RWPE1 (cell line): ENCODE measurements at places on chromosomes 12 and 14.

- peak; percentile 5 for DNase-seq
These were observed 706 bp upstream of the DIO2 start for GRCh38 chr14:80212023-80212397.

GRCh38 chr12:47774663-47775062 is 1.6 kb downstream of the SLC48A1 start:
- no peak for DNase-seq

DNA sequence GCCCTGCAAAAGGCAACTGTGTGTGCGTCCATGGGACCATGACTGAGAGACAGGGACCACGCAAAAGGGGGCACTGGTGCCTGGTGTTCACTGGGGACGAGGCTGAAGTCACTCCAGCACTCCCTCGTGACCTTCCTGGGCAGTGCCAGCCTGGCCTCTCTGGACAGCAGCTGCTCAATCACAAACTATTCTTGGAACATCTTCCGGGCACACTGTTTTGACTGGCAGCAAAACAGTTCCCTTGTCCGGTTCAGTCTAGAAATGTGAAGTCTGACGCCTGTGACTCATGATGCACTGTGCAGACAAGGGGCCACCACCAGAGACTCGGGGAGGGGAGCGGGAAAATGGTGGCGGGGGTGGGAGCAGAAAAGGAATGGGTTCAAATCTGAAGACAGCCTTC is 20.8 kb downstream of the SNRNP35 start:
- DNase-seq = peak; percentile 24

- no peak for DNase-seq
These were observed 34.0 kb upstream of the HECTD1 start for GRCh38 chr14:31241450-31242114.

- DNase-seq = no peak
These were observed 71.1 kb downstream of the USP15 start for GRCh38 chr12:62331306-62331705.

- DNase-seq = no peak
These were observed 268.9 kb upstream of the ATP2B1 start for GRCh38 chr12:89977405-89978085.

- peak; percentile 18 for DNase-seq
These were observed 23.9 kb downstream of the GPR68 start for GRCh38 chr14:91220581-91221000.

- no peak for DNase-seq
These were observed 42.9 kb upstream of the AP4S1 start for GRCh38 chr14:30982533-30982932.

- DNase-seq = peak; percentile 26
These were observed 136.1 kb downstream of the ANO2 start for GRCh38 chr12:5808981-5809380.

DNA sequence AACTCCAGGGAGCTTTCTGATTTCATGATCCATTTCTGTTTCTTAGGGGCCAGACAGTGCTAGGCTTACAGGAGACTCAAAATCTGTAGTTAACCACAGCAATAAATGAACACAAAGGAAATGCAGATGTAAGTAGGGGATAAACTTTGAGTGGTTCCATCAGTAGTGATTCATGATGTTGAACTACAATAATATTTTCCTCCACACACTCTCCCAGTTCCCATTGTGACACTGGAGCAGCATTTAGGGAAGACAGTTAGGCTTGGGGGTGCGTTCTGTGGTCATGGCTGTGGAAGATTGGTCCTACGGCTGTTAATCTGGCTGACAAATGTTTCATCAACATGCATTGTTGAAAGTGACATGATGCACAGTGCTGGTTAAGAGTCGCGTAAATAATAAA is 66.9 kb downstream of the HMGA2 start:
- no peak for DNase-seq

DNA sequence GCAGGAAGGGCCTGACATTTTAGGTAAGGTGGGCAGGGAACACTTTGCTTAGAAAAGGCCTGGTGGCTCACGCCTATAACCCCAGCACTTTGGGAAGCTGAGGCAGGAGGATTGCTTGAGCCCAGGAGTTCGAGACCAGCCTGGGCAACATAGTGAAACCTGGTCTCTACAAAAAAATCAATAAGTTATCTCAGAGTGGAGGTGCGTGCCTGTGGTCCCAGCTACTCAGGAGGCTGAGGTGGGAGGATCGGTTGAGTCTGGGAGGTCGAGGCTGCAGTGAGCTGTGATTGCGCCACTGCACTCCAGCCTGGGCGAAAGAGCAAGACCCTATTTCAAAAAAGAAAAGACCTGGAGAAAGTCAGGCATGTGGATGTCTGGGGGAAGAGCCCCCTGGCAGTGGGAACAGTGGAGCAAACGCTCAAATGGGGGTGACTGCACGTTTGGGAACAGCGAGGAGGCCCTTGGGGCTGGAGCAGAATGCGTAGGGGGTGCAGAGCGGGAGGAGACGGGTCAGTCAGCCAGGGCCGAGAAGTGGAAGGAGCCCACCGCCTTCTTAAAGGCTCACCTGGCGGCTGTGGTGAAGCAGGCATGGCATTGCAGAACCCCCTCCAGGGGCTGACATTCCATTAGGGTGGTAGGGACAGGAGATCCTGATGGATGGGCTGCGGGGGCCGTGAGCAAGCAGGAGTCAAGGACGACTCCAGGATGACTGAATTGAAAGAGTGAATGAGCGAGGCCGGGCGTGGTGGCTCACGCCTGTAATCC is 6.2 kb upstream of the KIF26A start:
- DNase-seq = no peak

DNA sequence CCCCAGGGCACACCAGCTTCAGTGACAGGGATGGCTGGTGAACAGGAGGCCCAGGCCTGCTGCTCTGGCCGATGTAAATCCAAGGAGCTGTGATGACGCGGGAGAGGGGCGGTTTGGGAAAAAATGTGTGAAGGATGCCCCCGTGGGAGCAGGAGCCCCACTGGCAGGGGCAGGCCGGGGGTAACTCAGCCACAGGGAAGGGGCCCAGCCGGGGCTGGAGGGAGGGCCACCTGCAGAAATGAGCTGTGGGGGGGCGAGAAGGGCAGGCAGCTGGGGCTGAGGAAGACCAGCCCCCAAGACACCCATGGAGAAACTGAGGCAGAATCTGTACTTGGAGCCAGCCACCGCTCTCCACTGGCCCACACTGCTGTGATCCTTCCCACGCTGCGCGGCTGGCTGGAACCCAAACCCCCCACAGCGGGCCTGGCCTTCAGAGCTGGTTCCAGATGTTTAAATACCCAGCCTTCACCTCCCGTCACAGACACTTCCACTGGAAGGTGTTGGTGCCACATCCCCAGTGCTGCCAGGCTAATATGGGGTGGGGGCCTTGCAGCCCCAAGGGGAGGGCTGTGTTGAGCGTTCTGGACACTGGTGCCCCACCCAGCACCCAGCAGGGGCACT is 28.5 kb upstream of the ANKRD9 start:
- no peak for DNase-seq

DNA sequence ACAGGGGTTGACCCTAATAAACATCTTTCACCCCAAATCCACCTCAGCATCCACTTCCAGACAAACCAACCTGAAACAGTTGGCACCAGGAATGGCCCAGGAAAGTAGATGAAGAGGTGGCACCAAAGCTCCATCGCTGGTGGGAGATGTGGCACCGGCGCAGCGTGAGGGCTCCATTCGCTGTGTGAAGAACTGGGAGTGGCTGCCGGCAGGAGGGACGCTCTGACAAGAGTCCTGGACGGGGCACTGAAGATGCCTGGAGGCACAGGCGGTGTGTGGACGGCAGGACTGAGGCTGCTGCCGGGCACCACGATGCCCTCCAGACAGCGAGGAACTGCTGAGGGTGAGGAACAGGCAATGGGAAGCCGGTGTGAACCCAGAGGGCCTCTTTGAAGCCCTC is 29.3 kb downstream of the DIO3 start:
- no peak for DNase-seq

GRCh38 chr14:75404847-75405246 is 23.0 kb upstream of the JDP2 start:
- no peak for DNase-seq

- no peak for DNase-seq
These were observed 8.7 kb upstream of the EML1 start for GRCh38 chr14:99784508-99784907.

- DNase-seq = no peak
These were observed 115.9 kb downstream of the TPH2 start for GRCh38 chr12:72054511-72054910.

DNA sequence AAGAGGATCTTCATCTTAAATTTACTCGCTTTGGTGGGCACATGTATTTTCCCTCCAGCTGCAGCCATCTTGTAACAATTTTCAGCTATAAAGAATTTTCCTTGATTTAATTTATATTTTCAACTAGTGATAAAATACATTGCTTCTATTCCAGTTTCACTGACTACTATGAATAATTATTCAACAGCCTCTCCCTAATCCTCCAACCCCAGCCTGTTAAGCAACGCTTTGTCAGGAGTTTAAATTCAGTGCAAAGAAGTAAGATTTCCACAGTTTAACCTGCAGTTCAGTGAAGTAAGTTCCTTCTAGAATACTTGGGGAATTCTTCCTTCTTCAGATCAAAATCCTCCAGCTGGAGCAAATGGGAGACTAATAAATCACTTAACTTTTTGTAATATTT is 180.2 kb downstream of the MSRB3 start:
- no peak for DNase-seq

GRCh38 chr12:13725049-13725448 is 256.4 kb downstream of the GRIN2B start:
- DNase-seq = no peak

- DNase-seq = peak; percentile 23
These were observed 34.7 kb upstream of the ADAMTS20 start for GRCh38 chr12:43586646-43587245.

DNA sequence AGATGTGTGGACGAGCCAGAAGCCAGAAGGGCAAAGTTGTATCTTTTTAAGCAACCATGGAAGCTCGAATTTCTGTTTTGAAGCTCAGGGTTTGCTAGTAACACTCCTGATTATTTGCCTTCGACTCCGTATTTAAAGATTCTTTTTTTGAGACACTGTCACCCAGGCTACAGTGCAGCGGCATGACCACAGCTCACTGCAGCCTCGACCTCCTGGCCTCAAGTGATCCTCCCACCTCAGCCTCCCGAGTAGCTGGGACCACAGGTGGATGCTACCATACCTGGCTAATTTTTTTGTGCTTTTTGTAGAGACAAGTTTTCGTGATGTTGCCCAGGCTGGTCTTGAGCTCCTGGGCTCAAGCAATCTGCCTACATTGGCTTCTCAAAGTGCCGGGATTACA is 18.7 kb upstream of the OASL start:
- DNase-seq = no peak

DNA sequence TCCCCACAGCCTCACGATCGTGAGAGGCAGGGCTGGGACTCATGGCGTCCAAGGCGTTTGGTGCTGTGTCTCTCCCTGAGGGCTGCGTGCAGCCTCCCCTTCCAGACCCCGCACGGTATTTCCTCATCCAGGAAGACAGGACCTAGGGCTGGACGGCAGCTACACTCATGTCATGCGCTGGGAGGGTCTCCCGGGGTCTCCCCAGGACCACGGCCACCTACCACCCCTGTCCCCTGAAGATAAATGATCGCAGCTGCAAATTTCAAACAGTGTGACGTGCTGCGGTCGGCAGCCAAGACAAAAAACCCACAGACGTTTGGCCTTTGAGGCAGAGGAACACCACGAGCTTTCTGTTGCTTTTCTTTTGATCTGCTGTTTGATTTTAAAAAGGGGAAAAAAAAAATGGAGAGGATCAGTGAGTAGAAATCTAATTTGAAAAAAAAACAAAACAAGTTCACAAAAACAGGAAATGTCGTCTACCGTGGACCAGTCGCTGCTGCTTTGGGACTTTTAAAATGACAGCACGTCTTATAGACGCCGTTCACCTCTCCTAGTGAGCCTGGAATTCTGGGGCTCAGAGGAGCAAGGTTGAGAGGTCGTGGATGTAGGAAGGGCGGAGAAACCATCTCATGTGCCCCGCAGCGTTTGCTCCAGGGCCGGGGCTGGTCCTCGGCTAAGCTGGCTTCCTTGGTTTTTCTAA is 237.6 kb downstream of the SLC41A2 start:
- no peak for DNase-seq

DNA sequence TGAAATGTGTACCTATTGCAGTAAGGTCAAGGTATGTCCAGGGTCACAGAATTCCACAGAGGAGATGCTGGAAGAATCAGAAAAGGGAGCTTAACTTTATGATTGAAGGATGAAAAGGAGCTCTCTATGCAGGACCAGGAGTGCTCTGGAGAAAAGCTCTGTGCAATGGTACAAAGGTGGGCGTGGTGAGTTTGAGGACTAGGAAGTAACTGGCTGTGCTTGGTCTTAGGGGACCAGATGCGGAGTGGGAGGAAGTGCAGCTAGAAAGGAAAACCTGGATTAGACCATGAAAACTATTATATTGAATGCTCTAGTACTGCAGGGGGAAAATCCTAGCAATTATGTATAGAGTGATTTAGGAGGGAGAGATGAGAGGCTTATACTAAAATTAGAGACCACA is 56.8 kb downstream of the BTG1 start:
- DNase-seq = no peak

DNA sequence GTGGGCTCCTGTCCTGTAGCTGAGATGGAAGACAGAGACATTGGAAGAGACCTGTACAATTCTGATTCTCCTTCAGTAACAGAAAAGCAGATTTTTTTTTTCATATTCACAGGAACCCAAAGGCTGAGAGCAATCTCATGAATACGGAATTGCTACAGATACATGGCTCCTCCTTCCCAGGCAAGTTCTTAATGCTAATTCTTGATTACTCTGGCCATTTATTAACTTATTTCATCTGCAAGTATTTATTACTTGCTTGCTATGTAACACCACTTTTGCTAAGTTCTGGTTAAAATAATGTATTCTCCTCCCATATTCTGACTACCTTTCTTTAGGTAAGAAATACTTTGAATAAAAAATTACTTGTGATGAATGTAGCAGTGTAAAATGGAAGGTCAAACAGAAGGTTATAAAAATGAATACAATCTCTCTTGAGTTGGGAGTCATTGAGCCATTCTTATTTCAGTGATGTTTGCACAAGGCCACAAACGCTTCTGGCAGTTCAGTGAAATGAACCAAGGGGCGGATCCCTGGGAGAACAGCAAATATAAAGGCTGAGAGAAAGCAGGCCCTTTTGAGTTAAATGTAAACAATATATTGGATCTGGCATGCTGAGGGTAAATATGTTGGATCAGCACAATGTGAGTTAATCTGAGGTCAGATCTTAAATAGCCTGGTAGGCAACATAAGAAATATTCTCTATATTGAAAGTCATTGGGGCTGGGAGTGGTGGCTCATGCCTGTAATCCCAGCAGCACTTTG is 37.6 kb downstream of the MUCL1 start:
- peak; percentile 4 for DNase-seq

DNA sequence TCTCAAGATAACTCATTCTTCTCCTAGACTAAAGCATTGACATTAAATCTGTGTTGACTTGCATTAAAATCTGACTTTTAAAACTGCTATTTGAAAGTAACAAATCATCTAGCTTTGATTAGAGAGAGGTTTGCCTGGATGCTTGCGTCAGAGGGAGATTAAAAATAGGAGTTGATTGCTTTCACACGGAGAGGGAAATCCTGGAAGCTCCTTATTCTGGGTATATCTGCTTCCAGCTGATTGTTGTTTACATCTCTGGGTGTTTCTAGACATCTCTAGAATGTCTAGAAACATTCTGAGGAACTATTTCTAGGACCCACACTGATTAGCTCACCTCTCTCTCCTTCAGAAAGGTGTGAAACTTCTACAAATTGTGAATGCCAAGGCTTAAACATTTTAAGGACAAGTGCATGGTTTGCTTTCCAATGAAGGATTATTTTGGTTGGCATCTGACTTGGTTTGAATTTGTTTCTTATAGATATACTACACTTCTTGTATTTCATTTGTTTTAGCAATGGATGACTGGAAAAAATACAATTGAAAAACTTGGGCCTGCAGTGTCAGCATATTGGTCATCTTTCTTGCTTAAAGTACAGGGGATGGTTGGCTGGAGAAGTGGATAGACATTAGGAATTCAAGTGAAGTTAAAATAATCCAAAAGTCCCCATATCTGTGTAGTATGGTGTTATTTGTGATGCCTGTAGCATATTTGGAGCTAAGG is 2.1 kb downstream of the DIP2B start:
- no peak for DNase-seq
